T-helper 22 cell (primary cell): ENCODE measurements at places on chromosomes 4 and X.
A peak's percentile ranks its signal among the peaks of the same experiment; 100 is the strongest.

GRCh38 chr4:155681886-155682285, 15.2 kb downstream of the GUCY1A1 start:
- DNase-seq = no peak

- DNase-seq = no peak
Observed at GRCh38 chr4:87153078-87153870, 67.1 kb downstream of the KLHL8 start.

DNA sequence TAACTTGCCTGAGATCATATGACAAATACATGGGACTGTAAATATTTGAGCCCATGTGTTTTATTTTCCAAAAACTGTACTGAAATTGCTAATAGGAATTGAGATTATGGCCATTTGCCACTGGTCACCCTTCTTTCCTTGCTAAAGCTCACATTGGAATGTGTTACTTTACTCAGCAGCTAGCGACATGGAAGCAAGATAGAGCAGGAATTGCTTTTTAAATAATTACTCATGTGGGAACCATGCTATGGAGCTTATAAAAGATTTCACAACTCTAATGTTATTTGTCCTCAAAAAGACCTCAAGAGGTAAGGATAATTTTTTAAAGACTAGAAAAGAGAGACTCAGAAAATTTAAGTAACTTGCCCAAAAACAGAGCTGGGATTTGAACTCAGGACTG, 48.8 kb upstream of the AFAP1 start:
- DNase-seq = no peak

GRCh38 chr4:48976041-48976440, 10.0 kb upstream of the CWH43 start:
- no peak for DNase-seq

DNA sequence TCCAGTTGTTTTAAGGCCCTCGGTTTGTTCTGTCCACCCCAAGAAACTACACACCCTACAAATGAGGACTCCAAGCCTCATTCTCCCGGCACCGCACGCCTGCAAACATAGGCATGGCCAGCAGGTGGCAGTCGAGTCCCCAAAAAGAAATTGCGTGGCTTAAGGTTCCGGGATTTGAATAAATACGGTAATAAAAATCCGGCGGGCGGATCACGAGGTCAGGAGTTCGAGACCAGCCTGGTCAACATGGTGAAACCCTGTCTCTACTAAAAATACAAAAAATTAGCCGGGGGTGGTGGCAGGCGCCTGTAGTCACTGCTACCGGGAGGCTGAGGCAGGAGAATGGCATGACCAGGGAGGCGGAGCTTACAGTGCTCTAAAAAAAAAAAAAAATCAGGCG, 21.8 kb upstream of the CSF2RA start:
- peak; percentile 12 for DNase-seq

GRCh38 chrX:20434986-20435385, 168.3 kb upstream of the RPS6KA3 start:
- no peak for DNase-seq

- DNase-seq = no peak
Observed at GRCh38 chrX:16162391-16162790, 4.9 kb upstream of the MAGEB17 start.
